Stimulated activated CD4-positive, alpha-beta T cell treated with anti-CD3 and anti-CD28 coated beads, Interleukin-4, amount 100 ng/mL, for 24 hours (primary cell): ENCODE measurements at places on chromosomes 16 and 17.

DNA sequence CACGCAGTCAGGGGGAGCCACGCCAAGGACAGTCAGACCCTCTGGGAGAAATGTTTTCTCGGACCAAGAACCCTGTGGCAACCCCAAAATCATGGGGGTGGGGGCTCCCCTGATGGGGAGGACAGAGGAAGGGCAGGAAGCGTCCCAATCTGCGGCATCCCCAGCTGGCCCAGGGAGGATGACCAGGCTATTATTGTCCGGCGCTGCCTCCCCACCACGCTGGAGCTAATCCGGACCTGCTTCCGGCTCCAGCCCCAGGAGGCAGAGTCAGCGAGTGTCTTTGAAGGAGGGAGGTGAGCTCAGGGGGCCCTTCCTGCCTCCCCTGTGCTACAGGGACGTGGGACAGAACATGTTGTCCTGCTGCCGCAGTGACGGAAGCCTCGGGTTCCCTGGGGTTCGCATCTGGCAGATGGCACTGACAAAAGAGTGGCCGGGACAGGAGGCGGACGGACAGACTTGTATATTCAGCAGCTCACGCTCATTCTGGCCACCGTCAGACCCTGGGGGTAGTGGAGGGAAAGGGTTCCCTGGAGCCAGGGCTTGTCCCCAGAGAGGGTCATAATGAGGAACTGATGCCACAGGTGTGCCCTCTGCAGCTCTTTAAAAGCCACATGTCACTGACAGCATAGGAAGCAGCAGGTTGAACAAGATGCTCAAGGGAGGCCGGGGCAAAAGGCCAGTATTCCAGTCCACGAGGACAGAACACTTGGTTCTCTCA lies 54.3 kb upstream of the CDC42EP4 start:
- no peak for DNase-seq

GRCh38 chr16:78463591-78463990 lies 364.1 kb downstream of the WWOX start:
- DNase-seq, result no peak

GRCh38 chr16:2155977-2156848 lies 631 bp downstream of the TRAF7 start:
- no peak for DNase-seq

- peak; percentile 71 for DNase-seq
Observed at GRCh38 chr17:56786989-56787482, 46.7 kb downstream of the C17orf67 start.

- DNase-seq, result no peak
Observed at GRCh38 chr16:68469796-68470460, 21.6 kb upstream of the SMPD3 start.

DNA sequence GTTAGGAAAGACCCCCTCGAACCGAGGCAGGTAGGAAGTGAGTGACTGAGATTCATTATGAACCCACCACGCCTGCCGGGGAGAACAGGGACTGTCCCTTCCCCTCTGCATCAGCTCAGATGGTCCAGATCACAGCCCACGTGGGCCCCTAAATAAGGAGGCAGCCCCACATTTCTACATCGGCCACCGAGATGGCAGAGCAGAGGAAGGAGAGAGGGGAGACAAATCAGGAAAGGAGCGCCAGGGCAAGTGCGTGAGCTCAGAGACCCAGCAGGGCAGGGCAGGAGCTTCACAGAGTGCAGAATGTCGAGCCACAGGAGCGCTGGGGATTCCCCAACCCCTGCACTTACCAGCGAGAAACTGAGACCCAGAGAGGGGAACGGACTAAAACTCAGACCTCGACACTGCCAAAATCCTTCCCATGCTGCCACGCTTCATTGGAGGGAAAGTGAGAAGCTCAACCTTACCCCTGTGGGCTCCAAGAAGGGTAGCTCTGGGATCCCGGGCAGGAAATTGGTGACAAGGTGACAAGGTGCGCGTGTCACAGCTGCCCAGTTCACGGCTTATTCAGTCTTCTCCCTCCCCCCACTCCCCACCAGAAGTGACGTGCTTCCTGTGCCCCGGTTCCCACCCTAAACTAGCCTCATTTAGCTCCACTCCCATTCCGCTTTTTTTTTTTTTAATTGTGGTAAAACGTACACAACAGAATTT lies at the start of gene ICAM2:
ICAM2 (minus strand) TSS at position 578 of the 711 bp plus-strand sequence. CDS start 13,942 bp downstream, outside the sequence.
- peak; percentile 87 for DNase-seq

DNA sequence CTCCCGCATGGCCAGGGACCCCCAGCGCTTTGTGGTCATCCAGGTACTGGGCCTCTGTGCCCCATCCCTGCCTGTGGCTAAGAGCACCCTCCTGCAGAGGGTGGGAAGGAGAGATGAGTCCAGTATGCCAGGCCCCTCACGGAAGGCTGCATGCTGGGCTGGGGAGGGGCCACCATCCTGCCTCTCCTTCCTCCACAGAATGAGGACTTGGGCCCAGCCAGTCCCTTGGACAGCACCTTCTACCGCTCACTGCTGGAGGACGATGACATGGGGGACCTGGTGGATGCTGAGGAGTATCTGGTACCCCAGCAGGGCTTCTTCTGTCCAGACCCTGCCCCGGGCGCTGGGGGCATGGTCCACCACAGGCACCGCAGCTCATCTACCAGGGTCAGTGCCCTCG lies 3.7 kb downstream of the MIEN1 start:
- no peak for DNase-seq

- DNase-seq, result no peak
Observed at GRCh38 chr16:49660626-49661025, 195.3 kb downstream of the ZNF423 start.

GRCh38 chr16:88463411-88463810 lies 10.3 kb downstream of the ZFPM1 start:
- no peak for DNase-seq

- DNase-seq, result no peak
Observed at GRCh38 chr16:89798832-89799370, 17.5 kb downstream of the FANCA start.

GRCh38 chr17:78716814-78717393 lies 65.2 kb downstream of the CYTH1 start:
- peak; percentile 42 for DNase-seq

GRCh38 chr17:78908426-78908825 lies 5.4 kb upstream of the CEP295NL start:
- DNase-seq, result no peak

- peak; percentile 9 for DNase-seq
Observed at GRCh38 chr16:75012380-75013081, 13.7 kb downstream of the ZNRF1 start.

DNA sequence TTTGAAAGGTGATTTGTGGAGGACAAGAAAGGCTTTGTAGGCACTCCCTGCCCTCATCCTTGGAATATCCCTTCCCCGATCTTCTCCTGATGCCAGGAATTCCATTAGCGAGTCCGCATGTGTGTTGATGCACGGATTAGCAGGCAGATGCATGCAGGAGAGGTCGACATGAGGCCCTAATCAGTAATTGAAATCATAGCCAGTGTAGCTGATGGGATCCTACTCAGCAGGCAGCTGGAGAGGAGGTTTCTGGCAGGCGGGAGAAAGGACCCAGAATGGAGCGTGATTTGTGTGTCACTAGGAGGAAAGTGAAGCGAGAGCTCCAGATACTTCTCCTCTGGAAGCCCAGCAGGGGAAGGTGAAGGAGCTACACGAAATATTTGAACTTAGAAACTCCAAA lies 196.3 kb upstream of the CDH11 start:
- no peak for DNase-seq

- DNase-seq, result peak; percentile 2
Observed at GRCh38 chr17:74531231-74531761, at the start of gene CD300LB. Gene CD300LB, minus strand, starts transcription at chr17:74531475. Its CDS starts 125 bp downstream, at chr17:74531350.

DNA sequence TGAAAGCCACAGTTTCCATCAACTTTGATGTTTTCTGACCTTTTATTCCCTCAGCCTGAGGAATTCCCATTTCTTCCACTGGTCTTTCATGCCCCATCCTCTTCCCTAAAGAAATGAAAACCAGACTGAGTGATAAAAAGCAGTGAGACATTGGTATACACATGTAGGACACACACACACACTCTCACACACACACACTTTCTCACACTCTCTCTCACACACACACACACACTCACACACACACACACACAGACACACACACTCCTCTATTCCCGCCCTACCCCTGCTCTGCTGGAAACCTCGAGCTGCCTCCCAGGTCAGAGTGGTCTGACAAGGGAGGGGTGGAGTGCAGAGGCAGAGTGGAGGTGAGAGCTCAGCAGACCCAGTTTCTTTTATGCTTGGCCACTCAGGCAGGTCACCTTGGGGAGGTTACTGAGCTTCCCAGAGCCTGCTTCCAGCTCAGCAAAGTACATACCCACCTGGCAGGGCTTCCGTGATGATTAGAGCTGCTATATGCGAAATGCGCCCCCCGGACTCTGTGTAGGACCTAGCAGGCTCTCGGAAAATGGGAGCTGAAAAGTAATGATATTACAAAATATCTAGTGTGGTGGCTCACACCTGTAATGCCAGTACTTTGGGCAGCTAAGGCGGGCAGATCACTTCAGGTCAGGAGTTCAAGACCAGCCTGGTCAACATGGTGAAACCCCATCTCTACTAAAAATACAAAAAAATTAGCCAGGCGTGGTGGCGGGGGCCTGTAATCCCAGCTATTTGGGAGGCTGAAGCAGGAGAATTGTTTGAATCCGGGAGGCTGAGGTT lies 30.7 kb downstream of the CCR7 start:
- DNase-seq, result no peak

DNA sequence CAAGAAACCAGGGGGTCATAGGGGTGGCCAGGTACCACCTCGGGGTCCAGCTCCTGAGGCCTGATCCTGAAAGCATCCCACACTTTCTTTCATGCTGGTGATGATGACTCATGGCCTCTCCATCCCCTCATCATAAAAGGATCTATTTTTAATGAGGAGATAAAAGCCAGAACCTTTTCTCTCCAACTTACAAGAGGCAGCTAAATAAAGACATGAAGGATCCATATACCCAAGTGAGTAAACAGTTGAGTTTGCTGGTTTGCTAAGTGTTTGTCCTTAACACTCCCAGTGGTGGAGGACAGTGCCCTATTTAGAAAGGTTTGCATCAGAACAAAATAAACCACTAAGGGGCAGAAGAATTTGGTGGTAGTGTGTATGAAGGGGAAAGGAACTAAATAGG lies 383.8 kb downstream of the GRIN2A start:
- DNase-seq, result no peak
